ENCODE measurements at places on chromosomes 7 and 10. TPM values are rescaled to one million over a fixed set of nuclear protein-coding genes. Genes with fewer than 3 reads are reported as not detected.

Gene CXCL12
- total RNA-seq = 121 TPM

DNA sequence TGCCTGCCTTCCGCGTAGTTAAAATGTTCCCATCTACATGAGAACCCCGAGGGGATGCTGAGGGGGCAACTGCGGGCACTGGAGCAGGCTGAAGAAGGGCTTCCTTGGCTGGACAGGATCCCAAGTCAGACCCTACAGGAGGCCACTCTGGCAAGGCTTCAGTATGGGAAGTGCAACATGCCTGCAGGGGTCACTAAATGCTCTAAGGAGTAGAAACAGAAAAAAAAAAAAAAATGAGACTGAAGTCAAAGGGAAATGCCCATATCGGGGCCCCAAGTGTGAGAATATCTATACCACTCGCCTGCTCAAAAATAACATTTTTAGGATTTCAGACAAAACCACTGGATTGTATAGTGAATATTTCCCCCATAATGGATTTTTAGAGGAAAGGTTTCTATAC is 33.5 kb downstream of the FAM204A start:
- no peak for DNase-seq

Gene ANKRD61
- total RNA-seq = not detected

DNA sequence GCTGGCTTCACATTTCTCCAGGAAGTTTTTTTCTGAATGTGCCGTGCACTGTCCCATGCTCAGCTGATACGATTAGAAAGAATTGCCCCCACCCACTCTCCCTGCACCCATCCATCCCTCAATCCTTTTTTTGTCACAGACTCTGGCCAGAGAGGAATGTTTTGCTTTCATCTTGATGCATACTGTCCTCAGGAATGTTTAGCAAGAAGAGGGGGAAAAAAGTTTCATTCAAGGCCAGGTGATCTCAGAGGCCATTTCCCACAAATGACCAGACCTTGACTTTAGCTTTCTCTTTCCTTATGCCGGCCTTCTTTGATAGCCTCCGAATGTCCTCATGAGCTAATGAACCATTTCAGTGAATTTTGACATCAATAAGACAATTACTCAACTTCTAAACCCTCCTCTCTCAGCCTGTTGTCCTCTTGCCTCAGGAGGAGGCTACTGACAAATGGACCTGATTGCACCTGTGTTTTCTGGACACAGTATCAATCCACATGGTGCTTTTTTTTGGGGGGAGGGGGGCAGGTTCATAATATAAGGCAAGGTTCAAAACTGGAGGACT is 105.0 kb upstream of the KLF6 start:
- no peak for DNase-seq

DNA sequence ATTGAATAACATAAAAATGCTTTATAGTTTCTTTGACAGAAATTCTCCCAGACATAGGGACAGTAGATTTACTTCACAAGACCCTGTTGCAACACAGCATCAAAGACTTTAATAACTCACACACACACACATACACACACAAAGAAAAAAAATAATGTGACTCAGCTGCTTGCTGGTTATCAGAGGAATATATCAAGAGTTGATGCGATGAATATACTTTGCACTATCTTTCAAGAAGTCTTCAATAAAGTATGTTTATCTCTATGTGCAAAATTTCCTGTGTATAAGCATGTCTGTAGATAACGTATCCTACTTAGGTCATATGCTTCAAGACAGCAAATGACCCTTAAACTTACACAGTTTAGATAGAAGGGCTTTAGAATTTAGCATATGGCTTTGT is 243.1 kb downstream of the ARL4A start:
- no peak for DNase-seq

Gene LRRN3
- 0.40 TPM for total RNA-seq

DNA sequence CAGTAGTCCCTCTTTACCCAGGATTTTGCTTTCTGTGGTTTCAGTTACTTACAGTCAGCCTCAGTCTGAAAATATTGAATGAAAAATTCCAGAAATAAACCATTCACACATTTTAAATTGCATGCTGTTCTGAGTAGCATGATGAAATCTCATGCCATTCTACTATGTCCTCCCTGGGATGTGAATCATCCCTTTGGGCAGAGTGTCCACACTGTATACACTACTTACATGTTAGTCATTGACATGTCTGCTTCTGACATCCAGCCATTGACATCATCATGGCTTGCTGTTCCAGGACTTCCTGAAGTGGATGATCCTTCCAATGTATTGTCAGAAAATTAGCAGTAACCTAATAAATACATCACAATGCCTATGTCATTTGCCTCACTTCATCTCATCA is 34.6 kb upstream of the MALRD1 start:
- DNase-seq = no peak

DNA sequence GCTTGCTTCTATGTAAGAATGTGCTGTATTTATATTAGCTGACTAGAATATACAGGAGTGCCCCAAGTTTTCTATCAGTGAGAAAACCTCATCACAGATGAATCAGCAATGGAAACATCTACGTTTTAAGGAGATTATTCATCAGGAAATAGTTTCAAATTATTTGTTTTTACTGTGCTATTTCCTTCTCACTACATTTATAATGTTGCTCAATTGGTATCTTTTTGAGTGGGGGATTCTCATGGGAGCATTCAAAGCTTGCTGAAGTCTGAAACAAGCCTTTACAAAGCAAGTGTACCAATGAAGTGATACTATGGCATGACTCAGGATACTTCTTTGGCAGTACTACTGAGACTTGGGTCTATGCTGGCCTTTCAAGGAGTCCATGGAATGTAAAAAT is 191.1 kb upstream of the SLC26A5 start:
- no peak for DNase-seq

DNA sequence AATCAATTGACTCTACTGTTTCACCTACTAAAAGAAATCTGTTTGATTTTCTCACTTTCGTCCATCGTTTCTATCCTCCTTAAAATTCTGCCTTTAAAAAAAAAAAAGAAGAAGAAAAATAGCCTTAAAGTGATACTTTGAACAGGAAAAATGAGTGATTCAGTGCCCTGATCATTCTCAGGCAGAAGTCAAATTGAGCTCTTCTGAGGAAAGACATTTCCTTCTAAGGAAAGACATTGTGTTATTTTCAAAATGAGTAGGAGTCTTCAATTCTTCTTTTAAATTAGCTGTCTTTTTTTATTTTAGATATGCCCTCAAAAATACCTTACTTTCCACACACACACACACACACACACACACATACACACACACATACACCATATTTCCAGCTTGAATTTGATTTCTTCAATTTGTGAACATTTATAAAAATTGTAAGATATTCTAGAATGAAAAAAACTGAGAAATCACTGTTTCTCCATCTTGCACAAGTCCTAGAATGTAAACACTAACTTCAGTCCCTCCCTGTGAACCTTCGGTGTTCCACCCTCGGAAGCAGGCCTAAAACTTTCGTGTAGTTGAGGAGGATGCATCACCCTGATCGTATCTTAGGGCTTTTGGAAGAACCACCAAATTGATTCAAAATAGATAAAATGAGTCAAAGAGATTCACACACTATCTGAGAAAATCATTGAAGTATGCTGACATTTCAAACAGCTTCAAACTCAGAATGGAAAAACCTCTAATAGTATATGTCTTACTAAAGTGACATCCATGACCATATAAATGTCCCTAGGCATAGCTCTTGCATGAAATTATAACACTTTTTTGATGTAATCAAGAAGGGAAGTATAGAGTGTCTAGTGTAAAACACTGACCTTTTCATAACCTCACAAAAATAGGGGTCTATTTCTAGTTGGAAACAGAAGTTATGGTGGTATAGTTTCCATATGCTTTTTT is 270.8 kb downstream of the GATA3 start:
- DNase-seq = no peak

Gene GPR85
- 4.6 TPM for total RNA-seq

DNA sequence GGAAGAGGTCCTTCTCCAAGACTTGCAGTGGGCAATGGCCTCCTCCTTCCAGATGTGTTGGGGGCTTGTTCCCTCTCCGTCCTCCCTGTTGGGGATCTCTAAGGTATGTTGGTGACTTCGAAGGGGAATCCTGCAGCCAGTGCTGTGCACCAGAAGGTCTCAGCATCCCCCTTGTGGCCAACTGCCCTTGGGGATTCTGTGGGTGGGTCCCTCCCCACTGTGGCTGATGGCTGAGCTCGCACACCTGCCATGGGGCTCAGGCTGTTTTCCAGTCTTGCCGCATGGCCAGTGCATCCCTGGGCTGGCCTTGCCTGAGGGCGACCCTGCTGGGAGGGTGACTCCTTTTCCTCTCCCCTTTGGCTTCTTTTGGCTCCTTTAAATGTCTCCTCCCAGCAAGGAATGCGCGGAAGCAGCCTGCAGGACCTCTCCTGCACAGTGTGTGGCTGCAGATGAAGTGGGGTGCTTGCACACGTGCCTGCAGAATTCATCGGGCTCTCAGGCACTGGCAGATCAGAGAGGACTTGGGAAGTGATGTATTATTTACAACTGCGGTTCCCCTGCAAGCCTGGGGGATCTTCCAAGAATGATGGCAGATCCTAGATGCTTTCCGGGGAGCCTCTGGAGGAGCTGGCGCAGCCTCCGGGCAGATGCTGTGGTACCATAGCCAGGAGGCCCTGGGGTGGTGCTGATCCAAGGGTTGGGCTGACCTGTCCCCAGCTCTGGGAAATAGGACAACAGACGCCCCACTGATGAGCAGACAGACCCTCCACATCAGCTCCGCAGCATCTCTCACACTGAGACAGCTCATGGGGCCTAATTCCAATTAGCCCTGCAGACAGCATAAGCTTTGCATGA is 410.0 kb downstream of the TCERG1L start:
- no peak for DNase-seq

DNA sequence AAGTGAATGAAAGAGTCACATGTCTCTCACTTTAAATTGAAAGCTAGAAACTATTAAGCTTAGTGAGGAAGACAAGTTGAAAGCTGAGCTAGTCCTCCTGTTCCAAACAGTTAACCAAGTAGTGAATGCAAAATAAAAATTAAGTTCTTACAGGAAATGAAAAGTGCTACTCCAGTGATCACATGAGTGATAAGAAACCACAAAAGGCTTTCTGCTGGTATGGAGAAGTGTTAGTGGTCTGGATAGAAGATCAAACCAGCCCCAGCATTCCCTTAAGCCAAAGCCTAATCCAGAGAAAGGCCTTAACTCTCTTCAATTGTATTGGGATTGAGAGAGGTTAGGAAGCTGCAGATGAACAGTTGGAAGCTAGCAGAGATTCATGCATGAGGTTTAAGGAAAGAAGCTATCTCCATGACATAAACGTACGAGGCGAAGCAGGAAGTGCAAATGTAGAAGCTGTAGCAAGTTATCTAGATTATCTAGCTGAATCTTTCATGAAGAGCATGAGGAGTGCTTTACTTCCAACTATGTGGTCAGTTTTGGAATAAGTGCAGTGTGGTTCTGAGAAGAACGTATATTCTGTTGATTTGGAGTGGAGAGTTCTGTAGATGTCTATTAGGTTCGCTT is 261.6 kb downstream of the MDFIC start:
- DNase-seq = no peak

Gene PAPOLB
- total RNA-seq = 0.05 TPM

GRCh38 chr7:66323114-66323796 is 118.1 kb downstream of the TPST1 start:
- no peak for DNase-seq

GRCh38 chr7:5704534-5704922 is 76.9 kb downstream of the RNF216 start:
- peak; percentile 83 for DNase-seq

GRCh38 chr7:30906014-30906413 is 5.6 kb upstream of the AQP1 start:
- DNase-seq = no peak

Gene POLR2J2
- 6.5 TPM for total RNA-seq

- no peak for DNase-seq
These were observed 388.3 kb downstream of the KIF20B start for GRCh38 chr10:90089719-90090118.

Gene MICU1
- total RNA-seq = 43.2 TPM

GRCh38 chr10:29595636-29596225 is 39.0 kb downstream of the SVIL start:
- DNase-seq = no peak

DNA sequence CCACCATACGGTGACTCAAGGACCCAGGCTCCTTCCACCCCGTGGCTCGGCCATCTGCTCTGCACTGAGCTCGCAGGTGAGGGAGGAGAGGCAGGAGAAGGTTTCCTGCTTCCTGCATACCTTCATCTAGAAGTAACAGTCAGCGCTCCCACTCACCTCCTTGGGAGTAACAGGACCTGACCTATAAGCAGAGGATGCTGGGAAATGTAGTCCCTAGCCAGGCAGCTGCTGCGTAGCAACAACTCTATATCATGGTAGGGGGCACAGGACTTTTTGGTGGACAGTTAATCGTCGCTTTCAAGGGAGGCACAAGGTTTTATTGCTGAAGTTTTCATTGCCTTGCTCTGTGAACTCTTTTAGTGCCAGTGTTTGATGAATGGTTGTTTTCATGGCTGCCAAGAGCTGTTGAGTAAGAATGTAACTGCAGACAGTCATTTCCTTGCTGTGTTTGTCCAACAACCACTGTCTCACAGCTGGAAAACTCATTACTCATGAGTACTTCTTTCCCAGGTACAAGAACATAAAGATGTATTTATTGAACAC is 10.2 kb upstream of the ZFYVE27 start:
- no peak for DNase-seq

DNA sequence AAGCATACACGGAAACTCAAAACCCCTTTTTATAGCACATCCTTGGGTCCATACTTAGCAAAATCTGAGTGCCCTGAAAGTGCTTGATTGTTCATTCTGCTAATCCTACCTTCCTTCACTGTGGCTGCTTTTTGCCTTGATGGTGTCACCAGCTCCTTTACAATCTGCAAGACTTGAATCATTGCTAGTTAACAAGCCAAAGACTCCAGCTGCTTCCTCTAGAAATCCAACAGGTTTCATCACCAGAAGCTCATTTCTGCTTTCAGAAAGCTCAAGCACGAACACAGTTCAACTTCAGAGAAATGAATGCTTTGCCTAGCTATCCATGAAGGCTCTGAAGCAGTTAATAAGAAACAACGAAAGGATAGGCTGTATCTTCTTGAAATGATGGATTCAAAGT is 38.0 kb downstream of the USP6NL start:
- DNase-seq = no peak

DNA sequence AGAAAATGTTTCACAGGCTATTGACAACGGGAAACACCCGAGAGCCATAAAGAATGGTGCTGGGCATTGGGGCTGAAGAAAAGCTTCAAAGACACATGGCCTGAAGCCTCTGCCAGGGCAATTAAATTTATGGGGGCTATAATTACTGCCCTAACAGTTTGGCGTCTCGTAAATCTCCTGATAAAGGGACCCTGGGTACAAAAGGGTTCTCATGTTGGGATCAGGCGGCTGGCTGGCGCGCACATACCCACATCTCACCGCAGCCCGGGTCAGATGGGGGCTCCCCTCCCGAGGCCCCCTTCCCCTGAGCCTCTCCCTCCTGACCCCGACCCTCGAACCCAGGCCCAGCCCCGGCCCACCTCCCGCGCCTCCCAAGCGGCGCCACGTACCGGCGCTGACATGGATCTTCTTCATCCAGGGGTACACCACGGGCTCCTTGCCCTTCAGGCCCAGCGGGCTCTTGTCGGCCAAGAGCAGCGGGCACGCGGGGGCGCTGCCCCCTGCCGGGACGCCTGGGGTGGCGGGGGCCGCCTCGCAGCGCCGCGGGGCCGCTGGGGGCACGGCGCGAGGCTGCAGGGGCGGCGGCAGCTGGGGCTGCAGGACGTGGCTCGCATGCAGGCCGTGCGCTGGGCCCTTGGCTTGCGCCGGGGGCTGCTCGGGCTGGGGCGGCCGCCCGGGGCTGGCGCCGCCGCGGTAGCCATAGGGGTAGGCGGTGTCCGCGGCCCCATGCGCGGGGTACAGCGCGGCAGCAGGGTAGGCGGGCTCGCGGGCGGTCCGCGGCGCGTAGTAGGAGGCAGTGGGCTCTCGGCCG is 623 bp downstream of the HOXA4 start:
- DNase-seq = peak; percentile 66
